ENCODE measurements at places on chromosomes 6 and 20.

DNA sequence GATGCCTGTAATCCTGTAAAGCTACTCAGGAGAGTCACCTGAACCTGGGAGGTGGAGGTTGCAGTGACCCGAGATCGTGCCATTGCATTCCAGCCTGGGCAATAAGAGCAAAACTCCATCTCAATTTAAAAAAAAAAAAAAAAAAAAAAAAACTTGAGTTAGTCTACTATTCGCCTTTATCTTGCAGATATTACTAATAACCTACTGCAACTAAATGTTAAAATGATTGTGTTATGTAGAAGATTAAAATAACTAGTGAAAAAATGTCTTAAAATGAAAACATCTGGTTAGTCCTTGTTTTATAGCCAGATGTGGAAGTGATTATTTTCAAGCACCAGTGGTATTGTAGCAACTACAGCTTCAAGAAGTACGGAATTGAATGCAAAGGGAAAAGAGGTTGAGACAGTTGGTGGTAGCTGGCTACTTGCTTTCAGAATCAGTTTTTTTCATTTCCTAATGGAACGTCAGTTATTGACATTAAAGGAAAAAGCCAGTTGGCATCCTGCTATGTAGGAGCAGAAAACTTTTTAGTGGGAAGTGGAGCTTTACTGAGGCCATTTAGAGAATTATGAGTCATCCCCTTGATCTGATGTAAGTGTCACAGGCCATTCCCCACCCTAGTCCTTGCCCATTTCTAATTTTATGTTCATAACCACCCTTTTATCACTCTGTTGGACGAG, 43.8 kb upstream of the DYNLRB1 start:
- peak overlapping the region; percentile 9 for H3K27ac ChIP-seq
- peaks cover 38% of the 10 kb centered on the region for H3K36me3 ChIP-seq
- peaks cover 11% of the 10 kb centered on the region for H3K4me1 ChIP-seq

- no peaks in the 10 kb centered on the region for H3K27me3 ChIP-seq
- no peak for DNase-seq
- H3K36me3 ChIP-seq: no peaks in the 10 kb centered on the region
- no peaks in the 10 kb centered on the region for H3K4me1 ChIP-seq
- H3K27ac ChIP-seq: no peak overlapping the region
These were observed 572.6 kb upstream of the SYNCRIP start for GRCh38 chr6:86215323-86215722.

- H3K4me3 ChIP-seq: no peak overlapping the region
- H3K4me1 ChIP-seq: peaks cover 3% of the 10 kb centered on the region
- no peak for DNase-seq
- no peaks in the 10 kb centered on the region for H3K27me3 ChIP-seq
- H3K36me3 ChIP-seq: peaks cover 10% of the 10 kb centered on the region
These were observed 325.0 kb downstream of the CDC5L start for GRCh38 chr6:44712353-44713111.

DNA sequence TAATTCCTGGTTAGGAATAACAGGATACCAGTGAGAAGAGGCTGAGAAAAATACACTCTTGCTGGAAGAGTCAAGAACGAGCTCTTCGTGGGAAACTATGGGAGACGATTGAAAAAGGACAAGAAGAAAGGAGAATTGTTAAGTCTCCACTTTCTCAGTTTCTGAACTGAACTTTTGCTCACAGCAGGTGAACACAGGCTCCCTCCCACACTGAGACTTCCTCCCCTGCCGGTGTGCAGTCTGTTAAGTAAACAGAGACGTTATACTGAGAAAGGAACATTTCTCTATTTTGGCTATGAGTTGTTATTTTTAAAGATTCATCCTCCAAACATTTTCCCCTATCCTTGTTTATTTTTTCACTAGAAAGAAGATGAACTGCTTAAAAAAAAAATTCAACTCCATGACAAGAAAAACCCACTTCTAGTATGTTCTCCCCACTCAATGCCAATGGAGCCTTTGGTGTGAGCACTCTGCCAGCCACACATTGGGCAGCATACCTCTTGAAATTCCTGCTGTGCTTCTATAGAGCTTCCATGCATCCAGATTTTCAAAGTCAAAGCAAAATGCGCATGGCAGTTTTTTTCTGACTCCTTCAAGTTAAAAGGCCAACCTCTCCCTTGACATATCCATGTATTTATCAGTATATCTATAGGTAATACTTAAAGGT, 250.5 kb downstream of the ESR1 start:
- DNase-seq: no peak
- H3K36me3 ChIP-seq: no peaks in the 10 kb centered on the region
- H3K27ac ChIP-seq: no peak overlapping the region

DNA sequence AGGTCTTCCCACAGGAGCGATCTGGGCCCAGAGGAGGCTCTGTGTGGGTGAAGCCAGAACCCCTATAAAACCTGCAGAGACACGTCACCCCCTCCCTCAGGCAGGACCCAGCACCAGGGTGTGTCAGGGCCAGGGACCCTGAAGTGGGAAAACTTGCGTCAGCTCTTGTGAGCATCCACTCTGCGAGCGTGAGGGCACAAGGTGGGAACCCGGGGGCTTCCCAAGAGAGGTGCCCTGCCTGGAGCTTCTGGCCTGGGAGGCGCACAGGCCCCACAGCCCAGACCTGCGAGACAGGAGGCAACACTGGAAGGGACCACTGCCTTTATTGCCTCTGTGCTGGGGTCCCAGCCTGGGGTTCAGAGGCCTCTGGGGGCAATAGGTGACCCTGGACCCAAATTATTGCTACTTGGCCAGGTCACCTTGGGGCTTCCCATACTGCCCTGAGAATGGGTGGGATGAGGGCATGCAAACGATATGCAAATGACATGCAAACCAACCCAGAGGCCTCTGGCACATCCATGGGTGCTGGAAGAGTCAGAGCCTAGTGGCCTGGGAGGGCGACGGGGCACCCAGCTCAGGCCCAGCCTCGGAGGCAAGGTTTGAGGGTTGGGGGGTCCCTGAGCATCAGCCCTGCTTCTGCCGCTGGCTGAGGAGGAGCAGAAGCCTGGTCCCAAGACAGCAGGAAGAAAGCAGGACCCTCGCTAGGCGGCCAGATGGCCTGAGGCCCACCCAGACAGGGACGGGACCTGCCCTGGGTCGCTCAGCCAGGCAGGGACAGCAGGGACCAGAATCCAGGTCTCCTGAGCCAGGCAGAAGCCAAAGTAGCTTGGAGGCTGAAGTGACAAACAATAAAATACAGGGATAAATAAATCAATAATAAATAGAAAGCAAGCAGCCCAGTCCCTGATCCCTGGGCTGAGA, 5.1 kb upstream of the C20orf144 start:
- peaks cover 20% of the 10 kb centered on the region for H3K4me1 ChIP-seq
- peaks cover 4% of the 10 kb centered on the region for H3K36me3 ChIP-seq
- no peak overlapping the region for H3K27ac ChIP-seq
- H3K4me3 ChIP-seq: no peak overlapping the region
- no peak for DNase-seq

GRCh38 chr6:36445621-36446020, 2.8 kb downstream of the KCTD20 start:
- H3K4me3 ChIP-seq: no peak overlapping the region
- no peak for DNase-seq

- no peak for DNase-seq
- H3K4me1 ChIP-seq: peaks cover 42% of the 10 kb centered on the region
- H3K4me3 ChIP-seq: no peak overlapping the region
- H3K27me3 ChIP-seq: no peaks in the 10 kb centered on the region
- no peak overlapping the region for H3K27ac ChIP-seq
- H3K36me3 ChIP-seq: peaks cover 43% of the 10 kb centered on the region
These were observed 50.8 kb downstream of the FKBP5 start for GRCh38 chr6:35637911-35638310.

GRCh38 chr6:125008261-125008703, 46.0 kb downstream of the RNF217 start:
- no peak overlapping the region for H3K27ac ChIP-seq
- DNase-seq: no peak
- H3K4me3 ChIP-seq: no peak overlapping the region
- peaks cover 2% of the 10 kb centered on the region for H3K4me1 ChIP-seq
- peaks cover 2% of the 10 kb centered on the region for H3K27me3 ChIP-seq

DNA sequence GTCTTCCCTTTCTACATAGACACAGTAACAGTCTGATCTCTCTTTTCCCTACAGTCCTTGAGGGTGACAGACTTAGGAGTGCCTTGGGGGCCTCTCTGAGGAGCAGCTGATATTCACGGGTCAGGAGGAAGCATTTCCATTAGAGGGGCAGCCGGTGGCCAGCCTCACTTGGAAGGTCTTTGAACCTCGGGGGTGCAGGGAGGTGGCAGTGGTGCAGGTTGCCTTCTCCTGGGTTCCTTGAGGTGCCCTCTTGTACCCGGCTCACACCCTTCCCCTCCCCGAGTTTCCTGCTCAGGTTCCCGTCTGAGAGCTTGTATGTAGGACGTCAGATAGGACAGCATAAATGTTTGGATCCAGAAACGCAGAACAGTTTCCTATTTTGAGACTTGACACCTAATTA, 2.5 kb downstream of the RTEL1 start:
- no peak for DNase-seq
- no peaks in the 10 kb centered on the region for H3K27me3 ChIP-seq
- H3K36me3 ChIP-seq: peaks cover 19% of the 10 kb centered on the region
- peaks cover 28% of the 10 kb centered on the region for H3K4me1 ChIP-seq
- no peak overlapping the region for H3K4me3 ChIP-seq

- peaks cover 36% of the 10 kb centered on the region for H3K4me1 ChIP-seq
- no peaks in the 10 kb centered on the region for H3K27me3 ChIP-seq
- DNase-seq: no peak
- no peak overlapping the region for H3K4me3 ChIP-seq
- H3K36me3 ChIP-seq: peaks cover 18% of the 10 kb centered on the region
These were observed 3.2 kb downstream of the PCMT1 start for GRCh38 chr6:149752600-149753373.

DNA sequence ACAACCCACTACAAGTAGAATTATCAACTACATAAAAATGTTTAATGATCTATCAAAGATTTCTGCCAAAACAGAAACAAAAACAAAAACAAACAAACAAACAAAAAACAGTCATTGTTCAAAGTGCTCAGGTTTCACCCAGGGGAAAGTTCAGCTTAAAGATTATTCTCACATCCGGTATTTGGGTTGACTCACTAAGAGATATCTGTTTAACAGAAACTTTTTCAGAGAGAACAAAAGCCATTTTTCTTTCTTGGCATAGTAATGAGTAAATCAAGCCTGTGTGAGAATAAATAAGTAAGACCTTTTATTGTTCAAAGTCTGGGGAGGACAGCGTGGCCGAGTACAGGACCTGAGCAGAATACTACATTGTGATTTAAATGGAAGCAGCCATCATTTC, 143.6 kb downstream of the RCAN2 start:
- H3K27ac ChIP-seq: no peak overlapping the region
- H3K4me3 ChIP-seq: no peak overlapping the region
- no peaks in the 10 kb centered on the region for H3K4me1 ChIP-seq
- no peak for DNase-seq
- H3K36me3 ChIP-seq: no peaks in the 10 kb centered on the region
- H3K27me3 ChIP-seq: peaks cover 26% of the 10 kb centered on the region

GRCh38 chr20:11766961-11767360, 150.7 kb upstream of the BTBD3 start:
- no peaks in the 10 kb centered on the region for H3K27me3 ChIP-seq
- H3K4me1 ChIP-seq: no peaks in the 10 kb centered on the region
- H3K4me3 ChIP-seq: no peak overlapping the region

DNA sequence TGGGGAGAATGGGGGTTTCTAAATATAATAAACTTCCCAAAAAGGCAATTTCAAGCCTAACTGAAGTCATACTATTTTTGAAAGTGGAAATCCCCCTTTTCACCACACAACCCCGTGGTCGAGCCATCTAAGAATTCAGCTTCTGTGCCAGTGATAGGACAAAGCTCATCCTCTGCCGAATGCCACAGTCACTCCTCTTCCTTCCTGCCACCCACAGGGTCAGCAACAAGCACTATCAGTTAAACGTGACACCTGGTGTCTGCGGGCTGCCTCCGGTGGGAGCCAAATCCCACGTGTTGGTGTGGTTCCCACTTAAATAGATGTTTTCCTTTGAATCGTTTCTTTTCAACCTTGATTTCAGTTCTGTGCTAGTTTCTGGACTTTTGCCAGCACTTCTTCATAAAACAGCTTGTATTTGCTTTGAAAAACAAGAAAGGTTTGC, 60.7 kb downstream of the TNFAIP3 start:
- H3K4me1 ChIP-seq: peaks cover 33% of the 10 kb centered on the region
- H3K36me3 ChIP-seq: peaks cover 3% of the 10 kb centered on the region
- H3K27me3 ChIP-seq: no peaks in the 10 kb centered on the region
- H3K4me3 ChIP-seq: peak overlapping the region; percentile 2

DNA sequence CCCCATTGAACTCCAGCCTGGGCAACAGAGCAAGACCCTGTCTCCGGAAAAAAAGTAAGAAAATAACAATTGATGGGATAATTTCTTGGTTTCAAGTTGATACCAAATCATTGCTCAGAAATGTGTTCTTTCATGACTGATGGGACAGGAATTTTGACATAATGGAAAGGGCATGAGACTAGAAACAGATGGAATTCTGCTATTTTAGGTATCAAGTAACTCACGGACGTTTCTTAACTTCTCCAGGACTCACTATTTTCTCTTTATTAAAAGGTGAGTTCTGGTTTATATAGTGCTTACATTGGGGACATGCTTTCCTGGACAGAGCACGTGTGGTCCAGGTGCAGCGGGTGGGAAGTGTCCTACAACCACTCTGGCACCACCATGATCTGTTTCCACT, 6.0 kb upstream of the DSP start:
- no peak for DNase-seq
- no peak overlapping the region for H3K27ac ChIP-seq
- H3K36me3 ChIP-seq: no peaks in the 10 kb centered on the region
- peaks cover 49% of the 10 kb centered on the region for H3K27me3 ChIP-seq
- H3K4me3 ChIP-seq: no peak overlapping the region
- peaks cover 3% of the 10 kb centered on the region for H3K4me1 ChIP-seq

DNA sequence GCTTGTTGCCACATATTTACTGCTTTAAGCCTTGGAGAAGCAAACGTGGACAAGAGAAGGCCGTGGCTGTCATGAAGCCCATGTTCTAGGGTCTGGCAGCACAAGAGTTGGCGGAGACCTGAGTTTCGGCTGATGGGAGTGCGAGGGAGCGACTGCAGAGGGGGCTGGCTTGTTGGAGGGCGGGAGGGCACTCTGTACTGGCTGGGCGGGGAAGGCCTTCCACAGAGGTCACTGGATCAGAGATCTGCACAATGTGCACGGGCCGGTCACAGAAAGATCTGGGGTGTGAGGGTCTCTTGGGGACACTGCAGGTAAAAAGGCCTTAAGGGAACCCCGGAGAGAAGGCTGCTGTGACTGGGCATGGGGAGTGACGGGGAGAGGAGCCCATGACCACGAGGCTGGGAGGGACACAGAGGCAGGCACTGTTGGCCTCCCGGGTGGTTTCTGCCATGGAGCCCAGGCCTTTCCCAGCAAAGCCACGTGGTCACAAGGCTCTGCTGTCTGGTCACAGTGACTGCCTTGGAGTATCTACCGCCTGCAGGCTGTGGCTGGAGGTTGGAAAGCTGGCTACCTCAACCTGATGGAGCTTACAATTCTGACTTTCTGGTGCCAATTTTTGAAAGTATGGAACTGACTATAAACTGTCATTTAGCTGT, 23.8 kb downstream of the FOXC1 start:
- no peak overlapping the region for H3K27ac ChIP-seq
- DNase-seq: no peak

DNA sequence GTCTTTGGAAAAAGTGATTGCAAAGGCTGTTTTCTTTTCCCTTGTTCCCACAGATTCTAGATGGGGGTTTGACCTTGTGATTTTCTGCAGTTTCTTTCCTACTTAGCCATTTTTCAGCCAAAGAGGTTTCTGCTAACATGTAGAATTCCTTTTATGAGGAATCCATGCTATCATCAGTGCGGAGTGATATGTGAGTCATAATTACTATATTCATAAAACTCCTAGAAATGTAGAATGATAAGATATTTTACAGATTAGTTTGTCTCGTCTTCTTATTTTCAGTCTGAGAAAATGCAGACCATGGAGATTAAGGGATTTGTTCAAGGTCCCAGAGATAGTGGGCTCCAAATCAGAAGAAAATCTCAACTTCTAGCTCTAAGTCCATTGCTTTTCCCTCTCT, 98.6 kb downstream of the KCNQ5 start:
- H3K4me3 ChIP-seq: no peak overlapping the region
- H3K27me3 ChIP-seq: no peaks in the 10 kb centered on the region
- no peak for DNase-seq
- no peaks in the 10 kb centered on the region for H3K4me1 ChIP-seq
- peaks cover 2% of the 10 kb centered on the region for H3K36me3 ChIP-seq
